ENCODE measurements at places on chromosomes 2 and 18.

DNA sequence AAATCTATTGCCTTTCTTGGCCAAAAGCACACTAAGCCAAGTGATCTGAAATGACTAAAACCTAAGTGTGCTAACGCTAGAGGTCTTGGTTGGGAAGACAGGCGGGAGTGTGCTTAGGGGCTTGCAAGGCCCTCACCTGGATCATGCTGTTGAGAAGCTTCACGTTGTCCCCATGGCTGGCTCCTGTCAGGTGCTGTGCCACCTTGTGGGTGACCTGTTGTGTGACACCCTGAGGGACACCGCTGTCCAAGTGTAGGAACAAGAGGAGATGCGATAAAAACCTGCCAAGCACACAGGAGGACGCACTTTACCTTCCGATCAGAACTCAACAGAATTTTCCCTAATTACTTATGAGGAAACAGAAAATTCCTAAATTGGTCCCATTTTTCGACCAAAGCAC lies 50.8 kb downstream of the EPG5 start:
- DNase-seq = no peak

- DNase-seq = no peak
These were observed 444 bp upstream of the MMADHC start for GRCh38 chr2:149587950-149588487.

DNA sequence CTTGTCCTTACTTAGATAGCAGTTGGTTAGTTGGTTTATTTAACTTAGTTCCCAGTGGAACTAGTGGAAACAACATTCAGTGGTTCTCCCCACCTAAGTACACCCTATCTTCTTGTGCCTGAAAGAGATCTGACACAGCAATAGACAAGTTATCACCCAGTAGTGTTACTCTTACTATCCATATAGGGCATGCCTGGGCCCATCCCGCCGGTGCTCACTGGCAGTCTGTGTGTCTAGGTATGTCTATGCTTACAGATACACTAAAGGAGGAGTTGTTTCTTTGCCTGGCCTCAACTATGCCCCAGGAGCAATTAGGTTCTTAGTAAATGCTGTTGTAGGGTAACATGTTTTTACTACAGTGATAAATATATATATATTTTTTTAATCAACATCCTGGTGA lies 12.0 kb upstream of the NRP2 start:
- no peak for DNase-seq

DNA sequence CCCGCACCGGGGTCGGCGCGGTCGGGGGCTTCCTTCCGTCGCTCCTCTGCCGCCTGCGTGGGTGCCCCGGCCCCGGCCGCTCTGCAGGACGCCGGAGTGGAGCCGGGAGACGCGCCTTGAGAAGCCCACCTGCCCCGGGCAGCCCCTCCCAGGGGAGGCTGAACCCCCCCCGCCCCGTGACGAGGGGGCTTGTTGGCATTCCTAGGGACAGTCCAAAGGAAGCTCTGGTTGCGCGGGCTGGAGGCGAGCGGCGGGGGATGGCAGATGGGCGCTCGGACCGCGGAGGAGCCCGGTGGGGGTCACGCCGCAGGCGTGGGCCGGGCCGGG lies 133.5 kb upstream of the MGAT5 start:
- DNase-seq = no peak

DNA sequence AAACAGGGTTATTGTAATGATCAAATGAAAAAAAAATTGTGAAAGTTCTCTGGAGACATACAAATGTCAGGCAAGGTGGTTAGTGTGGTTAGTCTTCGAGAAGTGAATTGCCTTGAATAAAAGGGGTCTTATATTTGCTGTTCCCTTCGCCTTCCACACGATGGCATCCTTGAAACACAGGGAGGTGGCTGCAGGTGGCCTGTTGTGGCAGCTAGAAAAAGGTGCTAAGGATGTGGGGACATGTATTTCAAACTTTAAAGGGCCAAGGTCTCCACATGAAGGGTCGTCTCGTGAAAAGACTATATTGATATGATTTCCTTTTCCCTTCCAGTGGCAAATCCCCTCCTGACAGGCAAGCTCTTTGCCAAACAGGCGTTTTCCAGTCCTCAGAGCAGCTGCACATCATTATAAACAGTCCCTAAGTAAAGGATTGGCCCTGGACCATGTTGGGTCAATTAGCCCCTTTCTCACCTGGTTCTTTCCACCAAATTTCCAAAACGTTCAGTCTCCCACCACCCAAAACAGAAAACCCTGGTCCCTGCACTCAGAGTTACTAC lies 68.5 kb downstream of the COPS8 start:
- DNase-seq = no peak

DNA sequence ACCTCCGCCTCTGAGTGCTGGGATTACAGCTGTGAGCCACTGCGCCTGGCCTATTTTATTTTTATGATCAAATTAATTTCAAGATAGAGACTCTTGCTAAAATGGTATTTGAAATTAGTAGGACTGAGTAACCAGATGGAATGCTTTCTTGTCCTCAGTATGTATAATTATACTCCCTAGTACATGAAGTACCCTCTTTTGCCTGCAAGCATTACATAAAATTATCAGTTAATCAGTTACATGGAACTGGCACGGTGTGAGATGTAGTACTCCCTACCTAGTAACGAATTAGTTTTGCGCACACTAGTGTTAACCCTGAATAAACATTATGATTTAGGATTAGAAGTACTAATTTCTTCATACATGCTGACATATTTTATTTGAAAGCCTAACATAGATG lies 41.6 kb downstream of the RBBP8 start:
- DNase-seq = no peak

GRCh38 chr18:12930376-12930775 lies 17.4 kb upstream of the SEH1L start:
- DNase-seq = no peak

DNA sequence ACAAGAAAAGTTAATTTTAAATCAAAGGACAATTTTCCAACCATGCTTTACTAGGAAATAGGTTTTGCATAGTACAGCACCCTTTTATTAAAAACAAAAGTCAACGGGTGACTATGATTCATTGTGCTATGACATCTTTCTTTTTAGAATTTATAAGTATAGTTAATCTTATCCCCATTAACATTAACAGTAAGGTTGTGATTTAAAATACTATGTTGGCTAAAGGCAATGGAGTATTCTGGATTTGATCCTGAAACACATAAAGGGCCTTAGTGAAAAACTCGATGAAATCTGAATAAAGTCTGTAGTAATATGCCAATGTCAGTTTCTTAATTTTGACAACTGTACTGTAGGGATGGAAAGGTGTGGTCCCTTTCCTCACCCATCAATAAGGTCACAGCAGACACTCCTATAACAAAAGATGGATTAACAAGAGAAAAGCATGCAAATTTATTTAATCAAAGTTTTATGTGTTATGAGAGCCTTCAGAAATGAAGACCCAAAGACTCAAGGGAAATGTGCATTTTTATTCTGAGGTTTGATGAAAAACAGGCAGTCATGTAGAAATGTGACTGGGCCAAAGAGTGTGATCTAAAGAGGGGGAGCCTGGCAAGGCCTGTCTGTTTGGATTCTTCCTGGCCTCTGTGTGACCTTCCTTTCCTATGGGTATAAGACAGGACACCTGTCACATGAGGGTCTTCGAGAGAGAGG lies 731.4 kb downstream of the TSN start:
- no peak for DNase-seq

- no peak for DNase-seq
These were observed 3.8 kb upstream of the ARHGAP25 start for GRCh38 chr2:68730828-68731227.

Measured in esophagus squamous epithelium (tissue), 5 donors.